ENCODE measurements at places on chromosomes 12 and 14. TPM values are rescaled to one million over a fixed set of nuclear protein-coding genes. Genes with fewer than 3 reads are reported as not detected.

KRT72 gene
- not detected for total RNA-seq

NTN4 gene
- total RNA-seq, result 188 TPM

RGS6 gene
- total RNA-seq, result 3.4 TPM

ASB2 gene
- total RNA-seq, result not detected

PIWIL1 gene
- total RNA-seq, result not detected

DCAF4 gene
- total RNA-seq, result 49.5 TPM

TAPBPL gene
- 16.5 TPM for total RNA-seq

CACNA2D4 gene
- total RNA-seq, result 3.2 TPM

SPIC gene
- total RNA-seq, result not detected

TSPAN11 gene
- total RNA-seq, result 0.73 TPM
